ENCODE measurements at places on chromosomes 6 and 20.

DNA sequence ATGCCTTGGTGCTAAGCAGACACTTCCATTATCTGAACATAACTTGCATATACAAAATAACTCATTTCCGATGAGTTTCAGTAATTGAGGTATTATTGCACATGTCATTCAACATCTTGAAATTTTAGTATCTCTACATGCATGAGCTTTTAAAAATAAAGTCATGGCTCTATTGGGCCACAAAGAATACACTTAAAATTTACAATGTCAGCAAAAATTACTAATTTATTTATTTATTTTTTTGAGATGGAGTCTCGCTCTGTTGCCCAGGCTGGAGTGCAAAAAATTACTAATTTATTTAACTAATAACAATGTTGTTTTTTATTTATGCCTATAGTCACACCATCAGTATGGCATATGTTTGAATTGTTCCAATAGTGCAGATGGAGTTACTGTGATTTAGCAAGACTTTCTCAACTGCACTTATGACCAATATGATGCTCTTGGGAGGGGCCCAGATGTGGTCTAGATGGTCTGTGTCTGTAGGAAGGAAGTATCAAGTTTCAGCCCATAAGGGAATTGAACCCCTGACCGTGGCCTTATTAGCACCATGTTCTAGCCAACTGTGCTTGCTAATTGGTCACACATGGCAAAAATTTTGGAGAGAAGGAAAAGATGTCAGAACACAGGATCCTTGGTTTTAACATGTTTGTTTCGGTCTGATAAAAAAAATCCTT is 370.7 kb upstream of the TSHZ2 start:
- DNase-seq, result no peak

DNA sequence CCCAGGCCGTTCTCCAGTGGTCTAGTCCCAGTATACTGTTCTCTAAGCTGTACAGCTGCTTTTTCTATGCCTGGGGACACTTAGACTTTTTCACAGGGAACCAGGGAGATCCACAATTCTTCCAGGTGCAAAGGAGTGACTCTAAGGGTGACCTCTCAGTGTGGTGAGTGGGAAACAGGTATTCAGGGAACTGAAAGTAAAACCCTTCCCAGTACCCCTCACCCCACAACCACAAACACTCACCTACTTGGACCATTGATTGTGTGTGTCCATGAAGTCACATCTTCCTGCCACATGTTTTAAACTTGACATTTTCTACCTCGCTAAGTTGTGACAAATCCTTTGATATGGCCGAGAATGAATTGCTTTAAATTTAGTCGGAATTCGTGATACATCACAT is 183.6 kb downstream of the CLIC5 start:
- no peak for DNase-seq

- no peak for DNase-seq
These were observed 22.6 kb downstream of the MTHFD1L start for GRCh38 chr6:150887978-150888563.

GRCh38 chr6:124996411-124996810 is 34.2 kb downstream of the RNF217 start:
- no peak for DNase-seq

DNA sequence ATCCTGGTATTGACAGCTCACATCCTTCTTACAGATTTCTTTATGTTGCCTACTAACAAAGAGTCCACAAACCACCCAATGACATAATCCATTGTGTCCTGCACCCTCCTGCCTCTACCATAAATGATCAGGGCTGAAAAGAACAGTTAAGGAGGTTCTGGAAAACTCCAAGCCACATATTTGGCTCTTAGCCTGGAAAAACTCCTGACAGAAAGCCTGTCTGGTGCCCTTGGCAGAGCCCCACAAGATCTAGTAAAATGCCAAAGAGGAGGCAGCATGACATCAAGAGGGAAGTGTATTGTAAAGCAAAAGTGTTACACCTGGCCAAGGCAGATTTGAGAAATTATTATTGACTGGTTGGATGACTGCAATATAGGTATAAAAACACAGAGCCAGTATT is 126.4 kb upstream of the VGLL2 start:
- DNase-seq, result no peak

GRCh38 chr20:56786503-56786902 is 157.4 kb downstream of the TFAP2C start:
- DNase-seq, result no peak

- no peak for DNase-seq
These were observed 82.2 kb upstream of the NAA20 start for GRCh38 chr20:19934792-19935491.

DNA sequence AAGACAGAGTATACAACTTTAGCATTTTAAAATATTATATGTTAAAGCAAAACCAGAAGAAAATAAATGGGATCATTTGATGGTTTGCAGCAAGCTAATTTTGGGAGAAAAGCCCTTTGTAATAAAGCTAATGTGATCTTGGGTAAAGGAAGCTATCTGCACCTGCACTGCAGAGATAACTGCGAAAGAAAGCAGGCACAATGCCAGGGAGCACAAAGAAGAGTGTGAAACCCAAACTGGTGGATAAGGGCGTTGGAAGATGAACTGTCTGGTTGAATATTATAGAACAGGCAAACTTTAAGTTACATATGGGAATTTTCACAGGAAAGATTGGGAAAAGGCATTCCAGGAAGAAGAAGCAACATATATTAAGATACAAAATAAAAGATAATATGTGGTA is 179.2 kb upstream of the KHDRBS2 start:
- no peak for DNase-seq

DNA sequence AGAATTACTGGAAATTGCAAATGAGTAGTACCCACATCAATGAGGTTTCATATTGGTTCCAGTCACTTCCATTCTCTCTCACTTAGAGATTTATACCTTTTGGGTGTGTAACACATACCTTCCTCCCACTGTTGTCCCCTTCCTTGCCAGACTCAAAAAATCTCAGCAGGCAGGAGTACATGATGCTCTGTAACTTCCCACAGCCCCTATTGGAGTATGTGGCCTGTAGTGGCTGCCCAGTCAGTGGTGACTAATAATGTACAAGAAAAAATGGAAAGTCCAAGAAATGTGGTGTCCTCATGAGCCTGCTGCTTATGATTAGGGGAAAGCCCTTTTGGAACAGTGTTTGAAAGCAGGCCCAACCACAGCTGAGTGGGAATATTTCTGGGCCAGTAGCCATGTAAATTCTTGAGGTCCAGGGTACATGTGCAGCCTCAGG is 312.0 kb downstream of the ZFAND3 start:
- DNase-seq, result no peak

- no peak for DNase-seq
These were observed 314.2 kb downstream of the CDC5L start for GRCh38 chr6:44701637-44702101.

GRCh38 chr6:135637701-135638100 is 140.2 kb upstream of the AHI1 start:
- no peak for DNase-seq

- no peak for DNase-seq
These were observed 37.3 kb downstream of the RBM38 start for GRCh38 chr20:57428324-57429158.

- DNase-seq, result no peak
These were observed 590 bp downstream of the C20orf204 start for GRCh38 chr20:64036346-64037198.

- no peak for DNase-seq
These were observed 16.6 kb upstream of the SIRT5 start for GRCh38 chr6:13557841-13558240.

DNA sequence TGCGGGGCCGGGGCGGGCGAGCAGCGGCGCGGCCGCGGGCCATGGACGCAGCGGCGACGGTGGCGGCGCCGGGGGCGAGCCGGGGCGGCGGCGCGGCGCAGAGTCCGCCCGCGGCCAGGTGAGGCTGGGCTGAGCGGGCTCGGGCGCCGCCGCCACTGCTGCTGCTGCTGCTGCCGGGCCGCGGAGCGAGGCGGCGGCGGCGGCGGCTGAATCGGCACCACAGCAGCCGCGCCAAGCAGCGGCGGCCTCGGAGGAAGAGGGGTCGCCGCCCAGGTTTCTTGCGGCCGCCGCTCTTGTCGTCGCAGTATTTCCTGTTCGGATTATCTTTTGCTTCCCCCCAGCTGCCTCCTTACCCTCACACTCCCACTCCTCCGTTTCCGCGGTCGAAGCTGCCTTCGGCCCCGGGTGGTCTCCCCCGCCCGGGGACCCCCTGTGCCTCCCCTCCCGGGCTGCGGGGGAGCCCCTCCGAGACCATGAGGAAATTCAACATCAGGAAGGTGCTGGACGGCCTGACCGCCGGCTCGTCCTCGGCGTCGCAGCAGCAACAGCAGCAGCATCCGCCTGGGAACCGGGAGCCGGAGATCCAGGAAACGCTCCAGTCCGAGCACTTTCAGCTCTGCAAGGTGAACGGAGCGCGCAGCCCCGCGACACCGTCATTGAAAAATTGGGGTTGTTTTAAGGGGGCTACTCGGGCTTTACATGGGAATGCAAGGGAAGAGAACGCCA is at the start of gene STXBP5:
Gene STXBP5, plus strand, starts transcription at position 358 of the 726 bp plus-strand sequence. Its CDS starts 116 bp downstream, at position 474.
- DNase-seq, result peak; percentile 12

DNA sequence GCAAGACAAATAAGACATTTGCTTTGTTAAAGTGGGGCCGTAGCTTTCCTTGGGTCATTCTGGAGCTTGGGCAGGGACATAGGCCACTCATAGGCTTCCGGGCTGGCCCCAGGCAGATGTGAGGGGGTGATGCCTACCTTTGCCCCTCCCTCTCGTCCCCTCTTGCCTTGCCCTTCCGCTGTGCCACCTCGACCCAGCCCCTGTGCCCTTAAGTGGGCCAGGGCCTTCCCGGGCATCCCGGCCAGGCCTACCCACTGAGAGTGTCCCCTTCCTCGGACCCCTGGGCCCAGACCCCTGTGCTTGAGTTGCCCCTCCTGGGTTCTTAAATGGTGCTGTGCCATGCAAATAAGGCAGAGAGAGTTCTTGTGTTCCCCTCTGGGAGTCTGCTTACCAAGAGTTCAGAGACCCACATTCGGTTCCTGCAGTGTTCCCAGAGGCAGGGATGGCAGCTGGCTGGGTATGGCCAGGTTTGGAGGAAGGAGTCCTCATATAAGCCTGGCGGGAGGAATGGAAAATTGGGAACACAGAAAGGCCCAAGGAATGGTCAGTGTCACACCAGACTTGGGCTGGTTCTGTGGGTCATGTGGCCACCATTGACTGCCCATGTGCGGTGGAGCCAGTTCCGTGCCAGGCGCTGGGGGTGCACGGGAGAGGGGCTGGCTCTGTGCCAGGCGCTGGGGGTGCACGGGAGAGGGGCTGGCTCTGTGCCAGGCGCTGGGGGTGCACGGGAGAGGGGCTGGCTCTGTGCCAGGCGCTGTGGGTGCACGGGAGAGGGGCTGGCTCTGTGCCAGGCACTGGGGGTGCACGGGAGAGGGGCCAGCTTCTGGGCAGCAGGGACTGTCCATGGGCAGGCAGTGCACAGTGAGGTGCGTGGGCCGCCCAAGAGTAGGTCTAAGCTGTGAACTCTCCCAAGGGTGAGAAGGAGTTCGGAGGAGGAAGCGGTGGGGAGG is 173.5 kb upstream of the SNX9 start:
- DNase-seq, result no peak

DNA sequence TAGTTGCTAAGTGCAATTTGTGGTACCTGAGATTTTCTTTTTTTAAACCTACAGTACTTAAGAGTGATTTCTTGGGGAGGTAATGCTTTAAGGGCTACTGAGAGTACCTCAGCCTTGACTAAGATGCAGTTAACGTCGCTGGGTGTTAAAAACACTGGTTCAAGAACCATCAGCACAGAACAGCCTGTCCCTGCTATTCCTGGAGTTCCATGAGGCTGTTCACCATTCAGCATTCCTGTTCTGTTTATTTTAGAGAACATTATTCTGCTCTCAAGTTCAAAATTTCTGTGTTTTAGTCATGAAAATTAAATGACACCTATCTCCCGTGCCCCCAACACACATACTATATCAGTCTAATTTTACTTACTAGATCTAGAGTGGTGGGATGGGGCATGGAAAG is 1.7 kb upstream of the PRELID3B start:
- no peak for DNase-seq

DNA sequence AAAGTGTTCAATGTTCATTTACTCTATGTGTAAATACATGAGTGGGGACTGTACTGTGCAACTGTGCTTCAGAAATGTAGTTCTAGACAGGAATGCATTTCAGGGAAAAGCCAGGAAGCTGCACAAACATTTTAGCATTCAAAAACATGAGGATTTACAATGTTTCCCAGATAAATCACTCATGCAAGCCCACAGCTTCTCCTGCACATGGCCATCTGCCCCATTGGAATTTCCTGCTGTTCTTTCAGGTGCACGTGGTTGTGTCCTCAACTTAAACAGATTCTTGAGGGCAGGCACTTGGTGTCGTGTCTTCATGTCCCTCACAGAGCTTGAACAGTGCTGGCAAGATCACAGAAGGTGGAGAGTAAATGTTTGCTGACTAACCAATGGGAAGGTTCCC is 101.5 kb downstream of the UNC5CL start:
- no peak for DNase-seq

- no peak for DNase-seq
These were observed 402.1 kb downstream of the EPHA7 start for GRCh38 chr6:93017213-93017612.

DNA sequence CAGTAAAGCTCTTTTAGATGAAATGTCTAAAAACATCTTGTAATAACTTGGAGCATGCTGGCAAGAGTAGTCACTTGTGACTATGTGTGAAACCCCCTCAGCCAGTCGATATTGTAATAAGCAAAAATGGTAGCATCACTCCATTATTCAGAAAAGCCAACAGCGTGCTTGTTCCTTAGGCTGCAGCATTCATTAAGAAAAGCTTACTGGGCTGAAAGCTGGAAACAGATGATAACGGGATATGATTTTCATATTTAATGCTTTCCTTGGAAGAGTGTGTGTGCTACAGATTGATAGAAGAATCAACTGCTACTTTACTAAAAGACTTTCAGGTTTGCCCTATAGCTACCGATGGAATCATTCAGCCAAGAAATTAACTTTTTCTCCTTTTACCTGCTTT is 20.3 kb downstream of the KIZ start:
- DNase-seq, result no peak

GRCh38 chr6:114833211-114833610 is 490.4 kb upstream of the HS3ST5 start:
- no peak for DNase-seq

DNA sequence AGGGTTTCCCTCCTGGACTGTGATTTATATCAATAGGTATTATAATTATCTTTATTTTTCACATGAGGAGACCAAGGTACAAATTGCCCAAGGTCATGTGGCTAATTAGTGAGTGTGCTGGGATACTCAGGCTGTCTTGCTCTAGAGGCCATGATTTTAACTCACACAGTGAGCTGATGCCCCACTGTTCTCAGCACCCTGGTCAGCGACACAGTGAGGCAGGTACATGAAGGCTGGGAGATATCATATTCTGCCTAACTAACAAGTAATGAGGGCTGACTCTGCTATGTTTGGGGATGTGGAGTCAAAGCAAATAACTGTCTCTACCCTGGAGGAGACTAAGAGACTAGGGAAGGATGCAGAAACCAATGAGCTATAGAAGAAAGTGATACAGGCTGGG is 501.1 kb downstream of the PTPRT start:
- no peak for DNase-seq

GRCh38 chr6:45688180-45688579 is 310.4 kb upstream of the SUPT3H start:
- DNase-seq, result no peak
